ENCODE measurements at places on chromosomes 12 and 14. TPM values are rescaled to one million over a fixed set of nuclear protein-coding genes. Genes with fewer than 3 reads are reported as not detected.
A peak's percentile ranks its signal among the peaks of the same experiment; 100 is the strongest.

GRCh38 chr12:71688961-71689570 is 3.2 kb downstream of the TMEM19 start:
- H3K27me3 ChIP-seq = no peaks in the 10 kb centered on the region
- H3K4me1 ChIP-seq = peaks cover 3% of the 10 kb centered on the region
- no peak overlapping the region for H3K27ac ChIP-seq
- no peak overlapping the region for H3K4me3 ChIP-seq

The GPR162 gene
- 23.4 TPM for total RNA-seq

- H3K36me3 ChIP-seq = no peaks in the 10 kb centered on the region
- H3K4me3 ChIP-seq = no peak overlapping the region
- no peaks in the 10 kb centered on the region for H3K27me3 ChIP-seq
- DNase-seq = no peak
Observed at GRCh38 chr12:57454213-57454565, 918 bp upstream of the INHBE start.

GRCh38 chr14:25090716-25091454 is 40.9 kb upstream of the STXBP6 start:
- peaks cover 3% of the 10 kb centered on the region for H3K4me1 ChIP-seq
- H3K27ac ChIP-seq = no peak overlapping the region
- H3K36me3 ChIP-seq = no peaks in the 10 kb centered on the region
- no peaks in the 10 kb centered on the region for H3K27me3 ChIP-seq
- DNase-seq = peak; percentile 77

GRCh38 chr12:7869137-7869536 is 3.6 kb downstream of the SLC2A14 start:
- no peak overlapping the region for H3K27ac ChIP-seq
- no peaks in the 10 kb centered on the region for H3K4me1 ChIP-seq
- H3K4me3 ChIP-seq = no peak overlapping the region
- no peaks in the 10 kb centered on the region for H3K36me3 ChIP-seq

- H3K36me3 ChIP-seq = no peaks in the 10 kb centered on the region
- no peaks in the 10 kb centered on the region for H3K4me1 ChIP-seq
- no peak overlapping the region for H3K4me3 ChIP-seq
Observed at GRCh38 chr14:24662753-24663152, 28.8 kb upstream of the GZMB start.

DNA sequence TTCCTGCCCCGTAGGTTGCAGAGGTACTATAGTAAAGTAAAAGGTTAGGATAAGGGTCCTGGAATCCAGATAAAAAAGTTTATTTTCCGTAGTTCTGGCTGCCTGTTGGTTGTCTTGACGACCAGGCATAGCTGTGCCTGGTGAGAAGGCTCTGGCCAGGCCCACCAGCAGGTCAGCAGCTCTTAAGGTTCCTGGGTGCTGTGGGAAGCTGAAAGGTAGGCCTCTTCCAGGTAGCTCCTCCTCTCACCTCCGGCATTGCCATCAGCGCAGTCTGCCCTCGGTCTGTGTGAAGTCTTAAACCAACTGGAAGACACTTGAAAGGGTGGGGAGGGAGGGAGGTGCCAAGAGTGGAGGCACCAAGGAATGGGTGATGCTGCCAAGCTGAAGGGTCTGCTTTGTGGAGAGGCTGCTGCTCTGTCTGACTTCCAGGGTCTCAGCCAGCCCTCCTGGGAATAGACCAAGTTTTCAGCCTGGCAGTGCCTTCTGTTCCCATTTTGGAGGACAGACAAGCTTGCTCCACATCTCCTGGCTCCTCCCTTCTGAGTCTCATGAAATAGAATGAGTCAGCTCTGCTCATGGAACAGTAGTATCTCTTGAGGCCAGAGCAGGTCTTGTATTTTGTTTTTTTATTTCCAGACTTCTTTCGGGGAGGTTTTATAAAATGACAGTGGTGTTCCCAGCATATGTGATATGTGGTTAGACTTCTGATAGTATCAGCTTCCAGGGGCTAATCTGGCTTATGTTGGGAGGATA is 5.2 kb upstream of the ACADS start:
- H3K4me1 ChIP-seq = peaks cover 13% of the 10 kb centered on the region
- DNase-seq = no peak
- no peak overlapping the region for H3K4me3 ChIP-seq
- H3K27ac ChIP-seq = no peak overlapping the region

DNA sequence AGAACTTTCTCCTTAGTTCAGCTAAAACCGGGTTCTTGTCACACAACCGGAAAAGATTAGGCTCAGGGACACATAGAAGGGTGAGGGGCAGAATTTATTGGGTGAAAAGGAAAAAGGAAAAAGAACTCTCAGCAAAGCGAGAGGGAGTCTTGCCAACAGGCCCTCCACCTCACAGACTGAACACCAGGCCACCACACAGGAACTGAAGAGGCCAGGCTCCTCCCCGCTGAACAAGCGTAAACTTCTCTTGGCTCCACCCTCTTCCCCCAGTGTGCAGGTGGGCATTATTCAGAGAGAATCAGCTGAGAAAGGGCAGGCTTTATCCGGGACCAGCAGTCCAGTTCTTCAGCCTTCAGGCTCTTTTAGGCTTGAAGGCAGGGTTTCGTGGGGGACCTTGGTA is 125.6 kb upstream of the FGD4 start:
- no peak overlapping the region for H3K27ac ChIP-seq
- peak; percentile 25 for DNase-seq
- H3K4me3 ChIP-seq = no peak overlapping the region
- no peaks in the 10 kb centered on the region for H3K27me3 ChIP-seq
- H3K4me1 ChIP-seq = peaks cover 19% of the 10 kb centered on the region
- no peaks in the 10 kb centered on the region for H3K36me3 ChIP-seq

DNA sequence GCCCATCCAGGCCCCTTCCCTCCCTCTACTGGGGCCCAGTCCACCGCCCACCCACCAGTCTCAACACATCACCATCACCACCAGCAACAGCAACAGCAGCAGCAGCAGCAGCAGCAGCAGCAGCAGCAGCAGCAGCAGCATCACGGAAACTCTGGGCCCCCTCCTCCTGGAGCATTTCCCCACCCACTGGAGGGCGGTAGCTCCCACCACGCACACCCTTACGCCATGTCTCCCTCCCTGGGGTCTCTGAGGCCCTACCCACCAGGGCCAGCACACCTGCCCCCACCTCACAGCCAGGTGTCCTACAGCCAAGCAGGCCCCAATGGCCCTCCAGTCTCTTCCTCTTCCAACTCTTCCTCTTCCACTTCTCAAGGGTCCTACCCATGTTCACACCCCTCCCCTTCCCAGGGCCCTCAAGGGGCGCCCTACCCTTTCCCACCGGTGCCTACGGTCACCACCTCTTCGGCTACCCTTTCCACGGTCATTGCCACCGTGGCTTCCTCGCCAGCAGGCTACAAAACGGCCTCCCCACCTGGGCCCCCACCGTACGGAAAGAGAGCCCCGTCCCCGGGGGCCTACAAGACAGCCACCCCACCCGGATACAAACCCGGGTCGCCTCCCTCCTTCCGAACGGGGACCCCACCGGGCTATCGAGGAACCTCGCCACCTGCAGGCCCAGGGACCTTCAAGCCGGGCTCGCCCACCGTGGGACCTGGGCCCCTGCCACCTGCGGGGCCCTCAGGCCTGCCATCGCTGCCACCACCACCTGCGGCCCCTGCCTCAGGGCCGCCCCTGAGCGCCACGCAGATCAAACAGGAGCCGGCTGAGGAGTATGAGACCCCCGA is 6.8 kb upstream of the RNU7-1 start:
- H3K36me3 ChIP-seq = peaks cover 49% of the 10 kb centered on the region
- no peak overlapping the region for H3K4me3 ChIP-seq
- H3K27ac ChIP-seq = peak overlapping the region; percentile 85

- H3K4me3 ChIP-seq = peak overlapping the region; percentile 64
- DNase-seq = peak; percentile 84
- peak overlapping the region; percentile 75 for H3K27ac ChIP-seq
- no peaks in the 10 kb centered on the region for H3K27me3 ChIP-seq
- H3K36me3 ChIP-seq = peaks cover 20% of the 10 kb centered on the region
Observed at GRCh38 chr12:6872073-6873048, 742 bp downstream of the SPSB2 start.

All from lung (tissue), 17 donors.